ENCODE measurements at places on chromosomes 6 and 20. TPM values are rescaled to one million over a fixed set of nuclear protein-coding genes. Genes with fewer than 3 reads are reported as not detected.

The SAPCD1 gene
- 3.9 TPM for total RNA-seq

The TMEM170B gene
- total RNA-seq: 8.6 TPM

The WFDC10B gene
- not detected for total RNA-seq

The MTFR2 gene
- total RNA-seq: 7.4 TPM

The PTK6 gene
- 0.28 TPM for total RNA-seq

The BLCAP gene
- total RNA-seq: 63.5 TPM

The ARMC2 gene
- total RNA-seq: 2.7 TPM

The DDX43 gene
- 0.35 TPM for total RNA-seq

The ADAM33 gene
- 4.0 TPM for total RNA-seq

DNA sequence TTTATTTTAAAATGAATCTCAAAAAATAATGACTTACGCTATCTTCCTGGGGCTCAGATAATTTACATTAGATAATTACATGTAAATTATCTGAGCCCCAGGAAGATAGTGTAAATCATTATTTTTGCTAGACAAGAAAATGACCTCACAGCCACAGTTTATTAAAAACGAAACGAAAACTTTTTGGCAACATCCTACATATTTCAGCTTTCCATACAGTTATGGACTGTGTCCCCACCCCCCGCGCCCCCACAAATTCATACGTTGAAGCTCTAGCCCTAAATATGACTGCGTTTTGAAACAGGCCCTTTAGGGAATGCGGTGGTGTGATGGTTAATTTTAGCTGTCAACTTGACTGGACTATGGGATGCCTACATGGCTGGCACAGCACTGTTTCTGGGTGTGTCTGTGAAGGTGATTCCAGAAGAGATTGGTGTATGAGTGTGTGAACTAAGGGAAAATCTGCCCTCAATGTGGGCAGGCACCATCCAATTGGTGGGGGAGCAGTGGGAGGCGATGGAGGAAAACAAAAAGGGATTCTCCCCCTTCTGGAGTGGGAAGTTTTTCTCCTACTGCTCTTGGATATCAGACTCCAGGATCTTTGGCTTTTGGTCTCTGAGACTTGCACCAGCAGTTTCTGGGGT, 52.6 kb downstream of the TRPC4AP start:
- no peak for DNase-seq

- DNase-seq: no peak
Measured at GRCh38 chr6:44266347-44266746, 996 bp upstream of the NFKBIE start.

DNA sequence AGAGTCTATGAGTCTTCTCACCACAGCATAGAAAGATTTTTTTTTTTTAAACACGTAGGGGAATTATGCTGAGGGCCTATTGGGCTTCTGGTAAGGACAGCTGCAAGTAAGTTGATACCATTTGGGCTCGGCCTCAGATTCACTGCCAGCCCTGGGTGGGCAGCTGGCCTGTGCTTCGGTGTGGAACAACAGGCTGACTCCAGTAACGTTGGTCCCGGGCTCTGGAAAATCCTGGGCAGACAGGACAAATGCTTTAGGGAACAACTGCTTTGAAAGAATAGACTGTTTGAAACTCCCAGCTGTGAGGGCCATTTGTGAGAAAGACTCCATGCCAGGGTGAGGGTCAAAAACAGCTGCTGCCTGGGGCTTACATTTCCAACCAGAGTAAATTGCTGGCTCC, 366.5 kb downstream of the QKI start:
- DNase-seq: peak; percentile 10

GRCh38 chr6:70080443-70081070, 214.2 kb downstream of the COL19A1 start:
- peak; percentile 22 for DNase-seq

- DNase-seq: no peak
Measured at GRCh38 chr6:111162504-111162903, 75.2 kb downstream of the SLC16A10 start.

DNA sequence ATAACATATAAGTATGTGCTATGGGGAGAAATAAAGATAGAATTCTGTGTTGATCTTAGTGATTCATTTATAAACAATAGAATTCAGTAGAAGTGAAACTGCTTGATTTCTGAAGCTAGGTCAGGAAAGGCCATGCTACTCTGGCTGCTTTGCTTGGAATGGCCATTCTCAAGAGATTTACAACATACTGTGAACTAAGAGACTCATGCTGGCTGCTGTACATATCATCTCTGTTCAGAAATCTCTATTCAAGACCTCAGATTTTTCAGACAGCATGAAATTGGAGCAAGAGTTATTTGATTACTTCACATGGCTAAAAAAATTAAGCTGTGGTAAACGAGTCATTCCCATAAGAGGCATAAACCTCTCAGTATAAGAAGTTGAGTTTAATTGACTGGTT, 662.6 kb downstream of the BCKDHB start:
- DNase-seq: no peak

- DNase-seq: no peak
Measured at GRCh38 chr6:7644417-7644816, 54.4 kb downstream of the SNRNP48 start.

- no peak for DNase-seq
Measured at GRCh38 chr6:167103041-167103891, 19.6 kb upstream of the CCR6 start.

- peak; percentile 25 for DNase-seq
Measured at GRCh38 chr20:4449957-4450715, 271.6 kb upstream of the PRND start.

DNA sequence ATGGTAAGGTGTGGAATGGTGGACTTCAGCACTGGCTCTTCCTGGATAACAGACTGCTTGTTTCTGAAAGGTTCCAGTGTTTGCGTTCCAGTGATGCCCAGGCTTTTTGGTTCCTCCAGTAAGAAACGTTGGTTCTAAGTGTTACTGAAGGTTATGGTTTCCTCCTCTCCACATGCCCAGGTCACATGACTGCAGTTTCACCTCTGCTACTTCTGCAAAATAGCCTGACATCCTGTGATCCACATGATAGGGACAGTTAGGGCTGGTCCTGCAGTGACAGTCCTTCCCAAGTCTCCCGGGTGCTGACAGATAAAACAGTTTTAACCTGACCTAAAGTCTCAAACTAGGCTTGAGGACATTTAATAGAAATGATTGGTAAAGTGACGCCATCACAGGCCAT, 132.2 kb upstream of the CST7 start:
- DNase-seq: no peak

- no peak for DNase-seq
Measured at GRCh38 chr20:61957961-61958715, 107.5 kb downstream of the TAF4 start.

DNA sequence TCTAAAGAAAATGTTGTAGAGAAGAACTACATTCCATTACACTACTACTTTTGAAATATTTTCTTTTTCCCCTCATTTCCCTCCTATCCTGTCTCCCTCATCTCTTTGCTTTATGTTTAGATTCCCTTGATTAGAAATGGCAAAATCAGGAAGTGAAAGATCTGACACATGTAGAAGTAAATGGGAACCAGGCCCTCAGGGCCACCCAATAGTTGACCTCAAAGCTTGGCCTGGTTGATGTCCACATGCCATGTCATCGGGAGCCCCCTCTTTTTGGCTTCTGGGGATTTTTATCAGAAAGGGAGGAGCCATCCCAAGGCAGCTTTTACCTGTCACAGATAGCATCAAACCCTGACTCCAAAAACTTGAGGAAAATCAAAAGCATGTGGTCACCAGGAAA, 168.3 kb upstream of the ECI2 start:
- no peak for DNase-seq

DNA sequence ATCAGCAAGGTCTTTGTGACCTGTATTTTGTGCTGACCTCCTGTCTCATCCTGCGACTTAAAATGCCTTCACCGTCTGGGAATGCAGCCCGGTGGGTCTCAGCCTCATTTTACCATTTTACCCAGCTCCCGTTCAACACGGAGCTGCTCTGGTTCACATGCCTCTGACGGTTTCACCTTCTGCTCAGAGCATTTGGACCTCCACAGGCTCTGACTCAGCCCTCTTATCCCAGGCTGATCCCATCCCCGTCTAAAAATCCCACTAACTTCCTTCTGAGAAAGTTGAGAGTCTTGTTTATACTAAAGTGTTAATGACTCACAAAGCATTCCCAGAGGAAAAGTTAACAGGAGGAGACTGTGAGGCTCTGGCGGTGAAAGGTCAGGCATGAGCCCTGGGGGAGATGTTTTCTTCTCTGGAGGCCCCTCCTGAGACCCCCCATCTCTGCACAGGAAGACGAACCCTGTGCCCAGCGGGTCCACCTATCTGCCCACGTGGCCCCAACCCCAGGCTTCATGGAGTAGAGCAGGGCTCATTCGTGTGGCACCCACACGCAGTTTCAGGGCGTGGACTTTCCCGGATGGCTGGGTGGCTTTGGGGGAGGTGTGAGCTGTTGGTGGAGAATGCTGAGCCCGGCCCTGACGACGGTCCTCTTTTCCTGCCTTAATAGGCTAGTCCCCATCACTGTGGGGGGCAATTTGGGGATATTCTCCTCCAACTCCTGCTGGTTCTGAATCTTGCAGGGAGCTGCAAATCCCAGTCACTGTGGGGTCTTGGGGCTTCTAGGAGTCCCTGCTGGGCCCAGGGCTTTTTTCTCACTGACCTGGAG, 3.3 kb upstream of the BIRC7 start:
- DNase-seq: no peak

DNA sequence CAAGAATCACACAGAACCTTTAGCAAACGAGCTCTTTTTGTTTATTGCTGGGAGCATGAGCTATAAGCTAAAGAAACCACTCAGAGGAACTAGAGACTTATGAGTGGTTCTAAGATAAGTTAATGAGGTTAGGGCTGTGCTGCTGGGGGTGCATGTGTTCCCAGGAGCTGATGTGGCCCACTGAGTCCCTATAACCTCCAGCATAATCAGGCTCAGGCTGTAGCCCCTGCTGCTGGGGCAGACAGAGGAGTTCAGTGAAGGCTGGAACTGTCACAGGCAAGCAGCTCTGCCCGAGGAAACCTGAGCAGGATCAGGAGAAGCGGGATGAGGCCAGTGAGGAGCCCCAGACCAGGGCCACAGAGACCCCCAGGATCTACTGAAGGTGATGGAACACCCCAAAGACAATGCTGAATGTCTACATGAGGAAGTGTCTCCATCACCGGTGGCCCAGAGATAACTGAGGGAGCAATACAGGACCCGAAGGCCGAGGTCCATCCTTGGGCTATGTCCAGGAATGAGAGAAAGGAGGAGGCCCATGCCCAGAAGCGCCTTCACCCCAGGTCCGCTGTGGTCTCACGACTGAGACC, 17.3 kb downstream of the TUBB2B start:
- no peak for DNase-seq

GRCh38 chr6:123016431-123017103, 20.5 kb downstream of the CLVS2 start:
- no peak for DNase-seq

DNA sequence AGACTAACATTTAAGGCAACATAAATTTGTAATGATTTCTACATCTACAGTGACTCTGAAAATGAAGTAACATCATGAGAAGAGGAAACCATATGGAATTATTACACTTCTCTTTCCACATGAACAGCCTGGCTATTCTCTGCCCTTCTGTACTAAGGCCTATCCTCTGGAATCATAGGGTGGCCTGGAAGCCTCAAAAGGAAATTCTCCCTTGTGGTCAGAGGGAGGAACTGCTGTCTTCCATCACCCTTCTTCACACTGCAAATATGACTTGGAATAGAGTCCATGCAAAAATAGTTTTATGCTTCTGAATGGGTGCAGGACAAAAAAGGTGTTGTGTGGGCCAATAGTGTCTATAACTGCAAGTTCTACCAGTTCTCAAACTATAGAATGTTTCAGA, 44.6 kb upstream of the SH3BGRL2 start:
- DNase-seq: peak; percentile 74

DNA sequence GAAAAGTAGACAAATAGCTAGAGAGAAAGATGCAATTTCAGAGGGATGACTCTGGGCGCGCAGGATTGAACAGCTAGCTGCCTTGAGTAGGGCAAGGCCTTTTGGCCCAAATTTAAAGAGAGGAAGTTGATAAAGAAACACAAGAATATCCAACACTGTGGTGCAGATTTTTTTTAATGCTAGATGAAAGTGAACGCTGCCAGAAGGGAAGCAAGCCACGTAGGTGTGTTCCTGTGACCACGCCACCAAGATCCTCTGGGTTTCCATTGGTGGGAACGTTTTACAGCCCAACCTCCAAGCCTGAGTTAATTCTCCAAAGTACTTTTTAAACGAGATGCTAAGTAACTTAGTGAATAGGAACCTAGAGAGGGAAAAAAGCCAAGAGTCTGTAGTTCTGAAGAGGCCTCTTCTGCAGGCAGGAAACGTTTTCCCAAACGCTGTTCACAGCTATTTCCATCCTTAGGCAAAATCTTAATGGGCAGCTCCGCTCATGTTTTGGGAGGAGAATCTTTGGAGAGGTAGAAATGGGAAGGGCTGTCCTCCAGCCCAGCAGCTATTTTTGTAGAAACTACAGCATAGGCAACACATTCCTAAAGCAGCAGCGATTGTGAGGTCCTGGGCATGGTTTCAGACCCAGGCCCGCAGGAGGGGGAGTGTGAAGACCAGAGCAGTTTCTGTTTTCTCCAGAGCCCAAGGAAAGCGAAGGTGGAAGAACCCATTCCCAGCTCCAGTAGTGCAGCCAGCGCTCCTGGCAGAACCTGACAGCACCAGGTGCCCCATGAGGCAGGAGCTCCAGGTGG, 8.2 kb downstream of the LY86 start:
- no peak for DNase-seq

- no peak for DNase-seq
Measured at GRCh38 chr20:31665753-31666152, 28.0 kb downstream of the COX4I2 start.

GRCh38 chr6:21767891-21768648, 174.5 kb downstream of the SOX4 start:
- no peak for DNase-seq

- DNase-seq: no peak
Measured at GRCh38 chr6:1903780-1904465, 294.2 kb downstream of the FOXC1 start.

GRCh38 chr20:60339738-60340137, 381.5 kb downstream of the CDH26 start:
- DNase-seq: no peak

DNA sequence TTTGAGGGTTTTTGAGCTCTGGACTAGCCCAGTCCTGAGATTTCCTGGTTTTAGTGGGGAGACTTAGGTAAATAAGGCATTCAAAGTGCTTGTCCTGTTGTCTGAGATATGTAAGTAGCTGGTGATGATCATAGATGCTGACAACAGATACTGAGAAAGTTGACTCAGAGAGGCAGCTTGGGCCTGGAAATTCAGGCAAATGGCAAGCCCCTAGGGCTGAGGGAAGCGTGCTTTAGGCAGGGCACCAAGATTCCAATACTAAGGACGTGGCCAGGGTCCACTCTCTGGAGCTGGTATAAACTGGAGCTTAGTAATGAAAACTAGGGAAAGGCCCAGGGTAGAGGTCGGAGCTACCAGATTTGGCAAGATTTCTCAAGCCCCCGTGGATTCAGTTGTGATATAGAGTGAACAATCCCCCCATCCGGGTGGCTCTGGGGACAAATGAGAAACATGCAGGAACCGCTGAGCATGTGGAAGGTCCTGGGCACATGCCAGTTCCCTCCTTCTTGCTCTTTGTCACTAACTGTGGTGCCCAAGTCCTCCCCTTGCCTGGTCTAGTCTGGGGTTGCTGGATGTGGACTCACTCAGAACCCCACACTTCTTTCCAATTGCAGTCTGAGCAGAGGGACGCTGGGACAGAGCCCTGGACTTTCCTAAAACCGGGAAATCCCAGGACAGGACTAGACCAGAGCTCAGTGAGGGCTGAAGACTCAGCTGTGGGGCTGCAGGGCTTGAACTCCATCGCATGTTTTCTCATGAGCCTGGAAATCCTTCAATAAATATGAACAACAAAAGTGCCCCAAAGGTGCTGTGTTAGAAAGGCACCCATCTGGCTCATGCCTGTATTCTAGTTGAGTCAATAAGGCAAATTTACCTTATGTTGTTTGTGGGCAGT, 10.3 kb downstream of the SLC22A3 start:
- no peak for DNase-seq

GRCh38 chr6:25689966-25690365, 38.0 kb downstream of the SCGN start:
- no peak for DNase-seq
